ENCODE measurements at places on chromosomes 5 and 9.

DNA sequence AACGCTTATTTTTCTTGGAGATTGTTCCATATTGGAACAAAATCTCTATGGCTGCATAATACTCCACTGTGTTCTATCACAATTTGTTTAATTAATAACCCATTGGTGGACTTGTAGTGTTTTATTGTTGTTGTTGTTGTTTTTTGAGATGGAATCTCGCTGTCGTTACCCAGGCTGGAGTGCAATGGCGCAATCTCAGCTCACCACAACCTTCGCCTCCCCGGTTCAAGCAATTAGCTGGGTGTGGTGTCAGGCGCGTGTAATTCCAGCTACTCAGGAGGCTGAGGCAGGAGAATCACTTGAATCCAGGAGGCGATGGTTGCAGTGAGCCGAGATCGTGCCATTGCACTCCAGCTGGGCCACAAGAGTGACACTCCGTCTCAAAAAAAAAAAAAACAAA is 38.7 kb downstream of the SPRY4 start:
- no peak for DNase-seq

- DNase-seq: no peak
These were observed 118.0 kb upstream of the PHYKPL start for GRCh38 chr5:178350361-178351220.

GRCh38 chr5:14025569-14026286 is 81.2 kb upstream of the DNAH5 start:
- no peak for DNase-seq

DNA sequence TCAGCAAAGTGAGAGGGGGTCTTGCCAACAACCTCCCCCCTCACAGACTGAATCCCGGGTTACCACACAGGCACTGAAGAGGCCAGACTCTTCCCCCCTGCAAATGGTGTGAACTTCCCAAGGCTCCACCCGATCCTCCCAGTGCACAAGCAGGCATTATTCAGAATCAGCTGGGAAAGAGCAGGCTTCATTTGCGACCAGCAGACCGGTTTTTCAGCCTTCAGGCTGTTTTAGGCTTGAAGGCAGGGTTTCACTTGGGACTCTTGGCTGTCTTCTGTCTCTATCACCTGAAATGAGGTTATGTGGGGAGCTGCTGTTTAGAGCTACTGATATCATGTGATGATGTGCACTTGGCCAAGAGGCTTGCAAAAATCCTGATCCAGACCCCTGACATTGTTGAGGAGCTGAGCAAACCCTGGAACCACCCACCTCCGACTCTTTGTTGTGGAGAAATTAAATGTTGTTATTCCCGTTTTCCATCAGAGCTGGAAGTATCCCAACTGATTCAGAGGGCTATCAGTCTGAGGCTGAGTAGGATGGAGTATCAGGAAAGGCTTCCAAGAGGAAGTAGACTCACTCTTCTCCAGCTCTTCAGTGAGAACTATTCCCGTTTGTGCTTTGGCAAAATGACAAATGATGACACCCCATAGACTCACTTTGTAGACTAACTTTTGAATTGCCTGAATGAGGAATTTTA is 63.3 kb upstream of the ZFR start:
- DNase-seq: no peak
